ENCODE measurements at places on chromosomes 4 and X.

DNA sequence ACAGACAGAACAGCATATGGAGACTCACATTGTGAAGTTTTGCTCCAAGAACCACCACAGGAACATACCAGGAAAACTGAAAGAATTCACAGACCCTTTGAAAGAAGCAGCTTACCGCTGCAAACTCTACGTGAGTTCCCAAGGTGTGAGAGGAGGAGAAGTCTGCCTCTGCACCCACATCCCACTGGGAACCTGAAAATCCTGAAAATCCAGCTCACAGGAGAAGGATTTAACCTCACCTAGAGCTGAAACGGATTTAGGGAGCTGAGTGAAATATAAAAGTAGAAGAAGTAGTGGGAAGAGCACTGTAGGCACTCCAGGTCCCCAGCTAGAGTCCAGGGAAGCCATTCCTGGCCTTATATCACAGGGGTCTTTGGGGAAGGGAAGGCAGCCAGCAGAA is 80.0 kb downstream of the FHIP1A start:
- no peak for DNase-seq

DNA sequence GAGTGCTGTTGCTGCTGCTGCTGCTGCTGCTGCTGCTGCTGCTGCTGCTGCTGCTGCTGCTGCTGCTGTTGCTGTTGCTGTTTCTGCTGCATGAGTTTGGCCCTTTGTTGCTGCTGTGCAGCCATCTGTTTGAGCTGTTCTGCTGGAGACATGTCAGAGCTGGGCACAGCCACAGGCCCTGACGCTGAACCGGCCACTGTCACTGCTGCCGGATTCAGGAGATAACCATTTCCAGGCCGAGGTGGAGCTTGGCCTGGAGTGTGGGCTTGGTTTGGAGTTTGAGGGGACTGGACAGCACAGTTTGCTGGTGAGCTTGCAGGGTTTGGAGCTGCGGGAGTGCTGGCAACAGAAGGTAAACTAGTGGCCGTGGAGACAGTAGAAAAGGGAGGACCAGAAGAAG is 224.3 kb downstream of the MGST2 start:
- no peak for DNase-seq

DNA sequence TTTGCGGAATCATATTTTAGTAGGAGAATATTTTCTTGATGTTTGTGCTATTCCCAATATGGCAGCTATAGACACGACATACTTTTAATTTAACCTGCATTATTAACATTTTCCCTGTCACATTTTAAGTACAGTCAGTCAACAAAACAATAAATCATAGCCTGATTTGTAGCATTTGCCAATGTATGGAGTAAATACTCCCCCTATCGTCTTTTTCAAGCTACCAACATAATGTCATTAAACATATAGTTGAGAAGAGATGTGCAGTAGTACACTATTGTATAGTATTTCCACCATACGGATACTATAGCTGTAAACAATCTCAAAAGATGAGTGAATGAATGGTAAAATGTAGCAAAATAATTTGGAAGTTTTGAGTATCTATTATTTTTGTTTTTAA is 303.7 kb upstream of the MAGEB2 start:
- DNase-seq: no peak

DNA sequence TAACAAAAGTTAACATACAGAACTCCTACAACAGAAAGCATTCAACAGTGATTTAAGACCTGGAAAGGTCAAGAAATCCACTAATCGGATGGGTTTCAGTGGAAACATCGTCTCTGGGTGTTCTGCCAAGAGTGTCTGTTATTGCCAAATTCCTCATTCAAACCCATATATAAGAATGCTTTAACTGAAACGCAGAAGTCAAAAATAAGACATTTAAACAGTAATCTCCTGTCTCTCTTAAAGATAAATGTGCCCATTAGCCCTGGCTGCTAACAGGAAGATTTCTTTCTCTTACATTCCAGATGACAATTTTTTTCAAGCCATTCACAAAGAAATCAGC is 31.5 kb downstream of the DCTD start:
- DNase-seq: no peak

- DNase-seq: no peak
These were observed 66.0 kb upstream of the C4orf54 start for GRCh38 chr4:99723612-99724011.

GRCh38 chrX:96707804-96708203 is 23.2 kb downstream of the DIAPH2 start:
- no peak for DNase-seq

DNA sequence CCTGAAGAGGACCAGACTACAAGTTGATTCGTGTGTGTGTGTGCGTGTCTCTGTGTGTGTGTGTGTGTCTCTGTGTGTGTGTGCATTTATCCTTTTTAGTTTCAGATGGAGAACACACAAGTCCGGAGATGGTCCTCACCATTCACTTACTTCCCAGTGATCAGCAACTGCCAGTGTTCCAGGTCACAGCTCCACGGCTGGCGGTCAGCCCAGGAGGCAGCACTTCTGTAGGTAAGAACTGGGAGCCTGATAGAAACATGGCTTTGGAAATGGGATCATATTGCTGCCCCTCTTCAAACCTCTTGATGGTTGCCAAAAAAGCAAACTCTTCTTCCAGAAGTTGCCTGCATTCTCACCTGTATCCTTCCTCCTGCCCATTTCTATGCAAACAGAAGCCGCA is 122.6 kb upstream of the ANXA3 start:
- DNase-seq: no peak

DNA sequence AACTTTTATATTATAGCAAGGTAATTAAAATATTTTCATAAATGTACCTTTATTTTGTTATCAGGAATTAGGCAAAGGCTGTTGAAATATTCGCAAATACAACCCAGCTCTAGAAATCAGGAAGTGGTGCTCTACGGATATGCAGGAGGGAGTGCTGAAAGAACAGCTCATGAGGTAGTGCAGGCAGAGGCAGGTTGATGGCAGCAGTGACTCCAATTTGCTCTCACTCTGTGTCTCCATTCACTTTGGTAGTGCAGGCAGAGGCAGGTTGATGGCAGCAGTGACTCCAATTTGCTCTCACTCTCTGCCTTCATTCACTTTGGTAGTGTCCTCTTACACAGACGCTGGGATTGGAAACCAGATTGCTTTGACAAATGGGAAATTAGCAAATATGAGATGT is 277.9 kb downstream of the TRIML1 start:
- no peak for DNase-seq

DNA sequence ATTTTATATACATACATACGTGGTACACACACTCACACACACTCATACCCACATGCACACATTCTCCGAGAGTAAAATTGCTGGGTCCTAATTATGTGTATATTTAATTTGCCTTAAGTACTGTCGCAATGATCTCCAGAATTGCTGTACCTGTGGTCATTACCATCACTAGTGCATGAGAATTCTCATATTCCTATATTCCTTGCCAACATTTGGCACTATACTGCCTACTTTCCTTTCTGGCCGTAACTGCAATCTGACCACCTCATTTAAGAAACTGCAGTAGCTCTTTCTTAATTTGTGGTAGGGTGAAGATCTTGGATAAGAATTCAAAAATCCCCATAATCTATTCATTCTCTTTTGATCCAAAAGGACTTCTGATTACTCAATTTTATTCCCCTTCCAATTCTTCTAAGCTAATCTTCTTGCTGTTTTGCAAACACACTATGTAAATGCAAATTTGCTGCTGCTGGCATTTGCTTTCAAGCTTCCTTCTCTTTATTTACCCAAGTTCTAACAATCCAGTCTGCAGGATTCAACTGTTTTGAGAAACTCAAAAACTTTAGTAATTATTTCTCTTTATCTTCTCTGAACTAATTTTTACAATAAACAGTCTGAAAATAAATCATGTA is 45.1 kb downstream of the ASIC5 start:
- DNase-seq: no peak

DNA sequence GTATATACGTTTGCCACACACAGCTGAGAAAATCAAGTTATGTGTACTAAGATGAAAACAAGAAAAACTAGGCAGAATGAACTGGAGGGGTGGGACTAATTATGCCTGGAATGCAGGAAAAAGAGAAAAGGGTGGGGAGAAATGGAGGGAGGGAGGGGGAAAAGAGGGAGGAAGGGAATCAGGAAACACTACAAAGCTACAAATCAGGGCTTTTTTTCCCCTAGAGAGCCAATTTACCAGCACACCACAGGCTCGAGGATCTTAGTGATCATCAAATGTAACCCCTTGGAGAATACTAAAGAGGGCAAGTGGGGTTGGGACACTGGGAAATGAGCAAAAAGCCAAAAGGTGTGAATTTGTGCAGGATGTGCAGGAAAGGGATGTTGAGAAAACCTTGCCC is 451.9 kb downstream of the SMARCA1 start:
- no peak for DNase-seq

DNA sequence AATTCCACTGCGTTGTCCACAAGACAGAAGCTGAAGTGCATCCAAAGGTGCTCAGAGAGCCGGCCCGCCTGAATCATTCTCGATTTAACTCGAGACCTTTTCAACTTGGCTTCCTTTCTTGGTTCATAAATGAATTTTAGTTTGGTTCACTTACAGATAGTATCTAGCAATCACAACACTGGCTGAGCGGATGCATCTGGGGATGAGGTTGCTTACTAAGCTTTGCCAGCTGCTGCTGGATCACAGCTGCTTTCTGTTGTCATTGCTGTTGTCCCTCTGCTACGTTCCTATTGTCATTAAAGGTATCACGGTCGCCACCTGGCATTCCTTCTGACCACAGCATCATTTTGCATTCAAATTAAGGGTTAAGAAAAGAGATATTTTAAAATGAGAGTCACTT is 115.5 kb downstream of the NFKB1 start:
- no peak for DNase-seq

GRCh38 chr4:160347197-160347596 is 1244.3 kb downstream of the RAPGEF2 start:
- no peak for DNase-seq

DNA sequence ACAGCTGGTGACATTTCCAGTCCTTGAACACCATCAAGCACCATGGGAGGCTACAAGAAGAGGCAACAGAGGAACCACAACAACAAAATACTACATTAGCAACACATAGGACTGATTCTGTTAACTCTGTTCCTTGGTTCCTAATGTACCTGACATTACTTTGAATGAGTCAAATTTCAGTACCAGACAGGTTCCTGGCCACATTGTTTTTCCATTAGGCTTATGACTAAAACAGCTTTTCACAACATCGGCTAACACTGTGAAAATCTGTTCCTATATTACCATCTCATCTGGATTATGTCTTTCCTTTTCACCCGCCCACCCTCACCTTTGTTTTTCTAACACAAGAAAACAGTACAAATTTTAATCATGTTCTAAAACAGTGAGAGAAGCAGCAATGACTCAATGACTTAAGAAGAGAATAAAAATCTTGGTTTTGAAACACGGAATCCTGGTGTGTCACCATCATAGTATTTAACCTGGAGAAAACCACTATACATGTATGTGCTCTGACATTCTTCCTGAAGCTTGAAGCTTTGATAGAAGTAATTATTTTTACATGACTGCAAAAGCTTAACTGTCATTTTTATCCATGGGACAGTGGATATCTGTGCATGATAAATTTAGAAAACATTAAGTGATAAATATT is 143.9 kb downstream of the SCFD2 start:
- DNase-seq: no peak

- DNase-seq: no peak
These were observed 304.4 kb downstream of the DHX15 start for GRCh38 chr4:24279911-24280375.

DNA sequence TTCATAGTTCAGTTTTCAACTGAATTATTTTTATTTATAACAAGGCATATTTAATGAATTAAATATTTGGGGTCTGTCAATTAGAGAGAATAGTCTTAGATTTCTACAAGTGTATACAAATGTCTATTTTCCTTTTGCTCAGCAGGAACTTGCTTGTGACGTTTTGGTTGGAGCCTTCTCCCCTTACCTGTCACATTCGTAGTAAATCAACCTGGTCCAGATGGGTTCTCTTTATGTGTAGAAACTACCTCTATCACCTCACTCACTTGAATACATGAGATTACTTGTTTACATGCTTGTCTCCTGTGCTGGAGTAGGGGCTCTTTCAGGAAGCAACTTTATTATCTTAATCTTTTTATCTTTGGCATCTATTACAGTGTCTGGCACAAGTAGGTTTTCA is 938.3 kb upstream of the IGFBP7 start:
- no peak for DNase-seq

DNA sequence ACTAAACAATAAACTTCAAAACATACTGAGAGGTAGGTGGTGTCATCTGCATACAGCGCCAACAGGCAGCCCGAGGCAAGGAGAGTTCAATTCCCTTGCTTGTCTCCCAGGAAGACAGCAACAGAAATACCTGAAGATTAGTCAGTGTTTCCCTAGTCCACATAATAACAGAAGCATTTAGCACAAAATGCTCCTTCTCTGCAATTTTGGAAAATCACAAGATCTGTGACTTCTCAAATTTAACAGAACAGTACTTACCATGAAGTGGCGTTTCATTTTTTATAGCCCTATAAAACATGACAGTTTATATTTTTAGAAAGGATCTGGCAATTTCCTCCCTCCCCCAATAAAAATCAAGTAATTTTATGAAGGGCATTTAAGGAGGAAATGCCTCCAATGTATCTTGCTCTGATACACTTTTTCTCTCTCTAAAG is 67.1 kb upstream of the MYOZ2 start:
- no peak for DNase-seq

DNA sequence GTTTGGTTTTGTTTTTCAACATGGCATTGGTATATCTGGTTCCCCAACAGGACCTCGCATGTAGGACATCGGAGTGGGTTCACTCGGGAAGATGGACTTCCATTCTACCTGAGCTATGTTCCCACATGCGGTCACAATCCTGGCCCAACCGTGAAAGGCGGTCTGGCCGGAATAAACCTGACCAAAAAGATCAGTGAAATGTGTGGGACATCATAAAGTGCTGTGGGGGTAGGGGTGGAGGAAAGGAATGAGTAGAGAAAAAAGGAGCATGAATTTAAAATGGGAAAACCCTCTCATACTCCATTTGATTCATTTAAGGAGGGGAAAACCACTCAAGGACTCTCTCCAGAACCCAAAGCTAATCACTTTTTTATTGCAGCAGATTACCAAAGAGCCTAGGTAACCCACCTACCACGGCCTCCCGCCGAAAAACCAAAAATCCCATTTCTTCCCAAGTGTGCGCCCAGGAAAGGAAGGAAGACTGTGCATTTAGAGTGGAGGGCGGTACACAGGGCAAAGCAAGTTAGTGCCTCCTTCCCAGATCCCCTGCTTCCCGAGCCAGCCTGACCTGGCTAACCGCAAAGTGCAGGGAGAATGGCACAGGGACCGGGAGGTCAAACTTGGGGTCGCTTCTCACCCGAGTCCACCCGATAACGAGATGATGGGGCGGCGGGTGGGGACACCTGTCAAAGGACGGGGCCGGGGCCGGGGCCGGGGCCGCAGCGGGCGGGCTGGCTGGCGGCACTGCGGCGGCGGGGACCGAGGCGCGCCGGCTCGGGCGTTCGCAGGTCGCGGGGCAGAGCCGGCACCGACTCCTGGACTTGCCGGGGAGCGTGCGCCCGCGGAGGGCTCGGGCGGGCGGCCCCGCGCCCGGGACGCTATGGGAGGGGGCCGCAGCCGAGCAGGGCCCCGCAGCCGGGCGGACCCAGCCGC is 669 bp downstream of the TMEM150C start:
- DNase-seq: no peak

DNA sequence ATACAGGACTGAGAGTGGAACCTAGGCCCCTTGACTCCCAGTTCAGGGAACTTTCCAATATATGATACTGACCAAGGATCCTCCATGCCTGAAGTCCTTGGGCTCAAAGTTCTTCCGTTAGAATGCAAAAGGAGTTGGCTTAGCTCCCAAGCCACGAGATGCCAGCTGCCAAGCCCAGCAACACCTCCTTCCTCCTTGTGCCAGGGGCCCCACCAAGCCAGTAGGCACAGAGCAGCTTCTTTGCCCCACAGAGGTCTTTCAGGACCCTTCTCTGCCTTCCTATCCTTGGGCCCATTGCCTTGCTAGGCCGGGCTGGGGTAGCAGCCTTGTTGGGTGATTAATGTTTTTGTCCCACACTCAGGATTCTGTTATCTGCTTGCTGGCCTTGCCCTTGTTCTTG is 105.6 kb downstream of the EFNB1 start:
- DNase-seq: no peak
